HT1080 (cell line): ENCODE measurements at places on chromosomes 5 and 9.

- DNase-seq: peak; percentile 66
Measured at GRCh38 chr5:138109463-138110265, 25.8 kb downstream of the WNT8A start.

DNA sequence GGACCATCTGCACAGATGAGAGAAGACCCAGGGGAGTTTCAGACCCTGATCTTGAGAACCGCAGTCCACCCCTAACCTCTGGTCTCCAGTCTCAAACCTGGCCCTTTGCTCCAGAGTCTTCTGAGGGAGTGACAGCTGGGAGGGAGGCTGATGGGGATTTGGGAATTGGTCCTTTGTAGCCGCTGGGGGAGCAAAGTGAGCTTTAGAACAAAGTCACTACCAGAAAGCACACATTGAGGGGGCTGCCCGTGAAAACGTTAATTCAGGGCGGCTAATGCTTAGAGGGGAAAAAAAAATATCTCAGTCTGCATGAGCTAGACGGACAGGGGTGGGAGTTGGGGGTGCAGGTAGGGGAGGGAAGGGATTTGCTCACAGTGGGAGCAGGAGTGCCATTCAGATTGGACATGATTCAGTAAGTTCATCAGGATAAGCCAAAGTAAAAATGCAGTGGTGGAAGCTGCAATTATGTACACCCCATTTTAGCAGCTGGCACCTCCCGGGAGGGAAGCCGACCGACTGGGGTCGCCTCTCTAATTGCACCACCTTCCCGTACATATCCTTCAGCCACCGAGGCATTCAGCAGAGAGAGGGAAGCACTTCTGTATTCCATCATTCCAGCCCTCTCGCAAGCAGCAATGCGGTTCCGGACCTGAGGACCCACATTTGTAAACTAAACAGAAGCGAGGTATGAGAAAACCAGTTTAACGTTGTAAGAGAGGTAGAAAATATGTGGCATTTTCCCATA lies 123.4 kb upstream of the RETREG1 start:
- DNase-seq: no peak

DNA sequence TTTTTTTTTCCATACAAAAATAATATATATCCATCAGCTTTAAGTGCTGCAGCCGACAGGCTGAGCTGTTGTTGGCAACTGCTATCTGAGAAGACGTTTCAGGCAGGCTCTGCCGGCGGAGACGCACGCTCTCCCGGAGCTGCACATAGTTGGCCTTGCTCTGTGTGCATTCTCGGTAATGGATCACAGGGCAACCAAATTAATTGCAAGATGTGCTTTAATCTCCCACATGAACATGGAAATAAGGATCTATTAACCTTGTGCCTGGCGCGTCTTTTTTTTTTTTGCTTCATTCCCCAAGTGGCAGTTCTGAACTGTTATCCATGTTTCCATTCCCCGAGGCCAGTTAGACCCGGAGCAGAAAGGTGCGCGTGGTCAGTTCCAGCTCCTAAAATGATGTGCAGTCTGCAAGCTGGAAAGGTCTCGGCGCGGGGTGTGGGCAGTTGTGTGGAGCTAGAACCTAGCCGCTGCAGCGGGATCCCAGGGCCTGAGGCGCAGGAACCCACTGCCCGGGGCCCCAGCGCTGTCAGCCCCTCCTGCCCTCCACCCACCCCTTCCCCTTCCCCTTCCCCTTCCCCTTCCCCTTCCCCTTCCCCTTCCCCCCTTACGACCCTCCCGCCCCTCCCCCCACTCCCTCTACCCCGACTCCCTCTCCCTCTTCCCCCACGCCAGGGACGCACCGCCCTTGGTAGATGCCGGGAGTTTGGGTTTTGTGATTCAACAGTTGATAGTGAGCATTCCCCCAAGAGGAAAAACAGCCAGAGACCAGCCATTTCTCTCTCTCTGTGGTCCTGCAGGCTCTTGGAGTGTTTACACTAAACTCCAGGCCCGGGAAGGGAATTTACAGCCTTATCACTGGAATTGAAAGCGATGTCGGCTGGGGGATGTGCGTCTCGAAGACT lies 137.8 kb downstream of the CEP120 start:
- no peak for DNase-seq

DNA sequence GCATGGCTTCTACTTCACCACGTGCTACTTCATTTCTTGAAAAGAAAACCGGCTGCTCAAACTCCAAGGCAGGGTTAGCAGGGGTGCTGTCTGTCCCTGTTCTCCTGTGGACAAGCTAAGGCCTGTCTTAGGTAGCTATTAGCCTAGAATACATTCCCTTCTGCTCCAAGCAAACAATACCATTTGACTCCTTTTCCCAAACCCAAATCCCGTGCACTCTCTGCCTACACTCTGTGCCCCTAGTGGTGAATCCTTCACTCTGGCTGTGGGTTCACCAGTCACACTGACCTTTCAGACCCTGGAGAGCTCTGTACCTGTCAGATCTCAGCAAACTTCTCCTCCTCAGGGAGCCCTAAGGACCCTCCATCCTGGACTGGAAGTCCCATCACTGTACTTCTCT lies 211.6 kb downstream of the SLIT3 start:
- DNase-seq: no peak

DNA sequence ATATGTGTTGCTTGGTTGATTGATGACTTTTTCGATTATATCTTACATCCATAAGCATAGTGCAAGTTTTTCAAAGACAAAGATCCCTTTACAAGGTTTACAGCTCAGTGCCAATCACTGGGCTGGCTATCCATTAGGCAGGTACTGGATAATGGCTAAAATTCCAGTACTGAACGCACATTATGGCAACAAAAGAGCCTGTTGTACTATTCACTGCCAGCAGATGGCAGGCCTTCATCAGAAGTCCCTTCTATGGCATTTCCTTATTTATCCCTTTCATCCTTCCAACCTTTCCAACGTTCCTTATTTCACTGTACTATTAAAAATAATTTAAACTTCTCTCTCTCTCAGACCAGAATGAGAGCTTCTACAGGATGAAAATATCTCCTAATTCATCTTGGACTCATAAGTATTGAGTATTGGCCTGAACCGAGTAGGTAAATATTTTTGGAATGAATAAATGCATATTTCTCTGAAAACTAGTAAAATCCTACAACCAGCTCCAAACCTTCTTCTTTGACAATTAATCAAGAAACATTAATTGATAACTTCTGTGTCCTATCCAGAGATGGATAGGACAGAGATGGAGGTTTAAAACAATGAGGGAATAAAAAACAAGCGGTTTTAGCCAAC lies 6.7 kb upstream of the WNT8A start:
- DNase-seq: peak; percentile 64

DNA sequence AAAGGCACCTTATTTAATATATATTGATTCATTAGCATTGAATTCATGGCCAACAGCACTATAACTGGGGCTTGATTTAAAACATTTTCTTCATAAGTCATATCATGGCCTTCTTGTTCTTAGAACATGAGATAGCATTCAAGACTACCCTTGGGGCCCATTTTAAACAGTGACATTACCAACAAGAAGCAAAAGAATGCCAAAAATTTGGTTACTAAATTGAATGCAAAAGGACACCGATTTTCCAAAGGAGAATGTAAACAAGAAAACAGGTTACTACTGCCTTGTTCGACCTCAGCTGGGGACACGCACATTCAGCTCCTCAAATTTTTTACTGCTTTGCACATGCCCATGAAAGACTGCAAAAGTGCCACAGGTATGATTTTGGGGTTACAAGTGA lies 219.4 kb upstream of the TLE4 start:
- no peak for DNase-seq

DNA sequence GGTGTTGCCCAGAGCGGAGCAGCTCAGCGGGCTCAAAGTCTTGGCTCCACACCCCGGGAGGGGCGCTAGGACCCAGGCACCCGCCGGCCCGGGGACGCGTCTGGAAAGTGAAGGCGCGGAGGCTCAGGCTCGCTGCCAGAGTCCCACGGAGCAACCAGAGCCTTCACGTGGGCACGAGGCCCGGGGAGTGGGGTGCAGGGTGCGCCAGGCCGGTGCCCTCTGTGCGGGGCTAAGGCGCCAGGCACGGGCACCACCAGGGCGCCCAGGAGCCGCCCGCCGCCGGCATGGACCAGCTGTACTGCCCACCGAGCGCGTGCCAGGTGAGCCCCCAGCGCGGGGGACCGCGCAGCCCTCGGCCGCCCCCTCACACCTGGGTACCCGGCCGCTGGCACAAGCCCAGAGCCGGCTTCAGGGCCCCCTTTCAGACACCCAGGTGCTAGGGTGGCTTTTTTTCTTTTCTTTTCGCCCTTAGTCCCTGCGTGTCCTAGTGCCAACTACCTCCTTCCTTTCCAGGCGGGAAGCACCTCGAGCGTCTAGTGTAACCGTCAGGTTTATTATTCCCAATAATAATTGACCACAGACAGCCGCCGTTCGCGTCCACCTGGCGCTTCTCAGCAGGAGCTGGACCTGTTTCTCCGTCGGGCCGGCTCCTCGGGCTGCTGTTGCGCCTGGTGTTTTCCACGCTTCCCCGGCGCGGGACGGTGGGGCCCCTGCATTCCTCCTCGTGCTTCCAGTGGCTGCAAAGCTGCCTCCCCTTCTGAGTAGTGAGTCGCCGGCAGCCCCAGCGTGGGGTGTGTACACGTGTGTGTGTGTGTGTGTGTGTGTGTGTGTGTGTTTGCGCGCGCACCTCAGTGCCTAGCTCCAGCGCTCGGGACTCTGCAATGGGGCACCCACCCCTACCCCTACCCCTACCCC lies 30.1 kb upstream of the PDE8B start:
- DNase-seq: no peak

DNA sequence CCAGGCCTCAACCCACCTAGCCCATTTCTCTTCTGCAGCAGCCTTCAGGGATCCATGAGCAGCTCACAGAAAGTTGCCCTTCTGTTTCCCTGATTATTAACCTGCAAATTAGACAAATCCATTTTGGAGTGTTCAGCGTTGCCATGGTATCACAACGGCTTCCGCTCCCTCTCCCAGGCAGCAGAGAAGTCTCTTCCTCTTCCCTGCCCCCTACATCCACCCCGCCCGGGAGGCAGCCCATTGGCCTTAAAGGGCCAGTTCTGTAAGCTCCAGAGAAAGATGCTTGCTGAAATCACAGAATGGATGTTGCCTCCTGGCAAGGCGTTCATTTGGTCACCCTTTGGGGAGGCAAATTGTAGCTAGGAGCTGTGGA lies 47.7 kb upstream of the BOD1 start:
- peak; percentile 46 for DNase-seq

DNA sequence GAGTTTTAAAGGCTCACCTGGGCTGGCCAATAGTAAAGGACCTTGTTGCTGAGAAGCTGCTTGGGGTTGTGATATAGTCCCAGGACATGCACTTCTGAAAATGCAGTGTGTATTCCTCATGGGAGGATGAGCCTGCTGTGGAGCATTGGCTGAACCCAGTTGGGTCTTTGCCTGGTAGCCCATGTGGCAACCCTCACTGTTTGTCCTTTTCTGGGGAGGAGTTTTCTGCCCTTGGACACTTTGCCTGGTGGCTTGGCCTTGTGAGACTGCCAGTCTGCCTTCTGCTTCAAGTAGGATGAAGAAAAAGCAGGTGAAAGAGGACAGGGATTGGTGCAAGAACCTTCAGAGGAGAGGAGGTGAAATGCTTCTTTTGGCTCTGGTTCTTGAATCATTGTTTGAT lies 4.0 kb downstream of the TENT4A start:
- DNase-seq: no peak

- no peak for DNase-seq
Measured at GRCh38 chr9:123757960-123758359, 172.0 kb downstream of the DENND1A start.

DNA sequence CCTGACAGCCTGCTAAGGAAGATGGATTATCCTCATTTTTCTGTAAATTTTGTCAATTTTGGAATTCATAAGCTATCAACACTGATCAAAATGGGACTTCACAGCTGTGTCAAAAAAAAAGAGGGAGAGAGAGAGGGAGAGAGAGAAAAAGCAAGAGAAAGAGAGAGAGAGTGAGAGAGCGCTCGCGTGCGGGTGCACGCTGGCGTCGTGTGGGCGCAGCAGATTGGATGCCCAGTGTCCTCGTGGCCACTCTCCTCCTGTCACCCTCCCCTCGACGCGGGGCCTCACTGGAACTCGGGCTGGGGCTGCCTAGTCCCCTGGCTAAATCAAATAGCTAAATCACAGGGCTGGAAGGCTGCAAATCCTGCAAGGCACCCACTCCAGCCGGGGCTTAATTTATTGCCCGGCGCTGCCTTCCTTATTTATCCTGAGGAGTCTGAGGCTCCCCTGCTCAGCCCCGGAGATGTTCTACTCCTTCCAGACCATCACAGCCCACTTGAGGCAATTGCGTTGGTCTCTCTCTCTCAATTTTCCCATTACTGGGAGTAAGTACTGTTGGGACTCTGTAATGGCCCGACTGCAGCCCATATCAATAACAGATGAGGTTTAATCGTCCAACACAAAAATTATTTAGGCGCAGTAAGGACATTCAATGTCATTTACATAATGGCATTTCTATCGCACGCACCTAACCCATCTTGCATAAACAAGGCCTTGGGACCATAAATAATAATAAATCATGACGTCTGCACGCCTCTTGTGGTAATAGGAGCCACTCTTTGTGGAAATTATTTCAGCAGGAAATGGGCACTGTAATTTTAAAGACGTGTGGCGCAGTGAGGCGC lies 94.2 kb downstream of the PAX5 start:
- DNase-seq: no peak

GRCh38 chr9:87718852-87719612 lies 6.9 kb upstream of the CTSL start:
- no peak for DNase-seq

DNA sequence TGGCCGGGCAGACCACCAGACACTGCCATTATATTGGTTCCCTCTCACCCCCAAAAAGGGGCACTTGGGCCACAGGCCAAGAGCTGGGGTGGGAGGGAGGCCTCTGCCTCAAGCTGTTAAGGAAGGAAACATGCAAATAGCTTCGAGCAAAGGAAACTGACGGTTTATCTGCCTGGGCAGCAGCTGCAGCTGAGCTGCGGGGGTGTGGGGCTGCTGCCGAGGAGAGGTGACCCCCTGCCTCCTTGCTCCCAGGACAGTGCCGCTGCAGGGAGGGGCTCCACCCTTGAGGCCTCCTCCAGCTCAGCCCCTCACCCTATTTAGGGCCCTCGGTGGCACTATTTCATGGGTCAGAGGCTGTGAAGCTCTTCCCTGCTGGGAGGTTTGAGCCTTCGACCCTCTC lies 789 bp downstream of the DOK3 start:
- no peak for DNase-seq

DNA sequence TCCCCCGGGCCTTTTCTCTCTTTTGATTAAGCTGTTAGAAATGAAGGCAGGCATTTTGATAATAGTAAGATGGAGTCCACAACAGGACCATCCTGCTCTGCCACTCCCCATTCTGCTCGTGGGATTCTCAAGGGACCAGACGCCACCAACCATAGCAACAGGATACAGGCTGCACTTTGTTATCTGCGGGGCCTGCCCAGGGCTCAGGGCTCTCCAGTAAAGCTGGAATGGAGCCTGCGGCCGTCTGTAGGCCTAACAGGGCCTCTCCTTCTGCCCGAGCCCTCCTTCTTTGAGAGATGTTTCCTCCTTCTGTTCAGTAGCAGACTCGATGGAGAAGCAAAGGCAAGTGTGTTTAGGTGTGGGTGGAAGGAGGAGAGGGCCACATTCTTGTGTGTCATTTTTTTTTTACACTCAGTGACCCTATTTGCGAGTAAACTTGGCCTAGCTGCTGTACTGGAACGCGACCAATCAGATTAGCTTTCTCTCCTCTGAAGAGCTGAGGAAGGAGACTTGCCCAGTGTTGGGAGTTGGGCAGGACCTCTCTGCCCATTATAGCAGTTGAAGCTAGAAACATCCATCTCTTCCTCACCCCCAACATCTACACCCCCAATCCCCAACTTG lies 8.9 kb upstream of the EPB41L4B start:
- no peak for DNase-seq

- DNase-seq: no peak
Measured at GRCh38 chr9:92963831-92964606, 16.7 kb downstream of the FGD3 start.
